ENCODE measurements at places on chromosomes 2 and 18.

DNA sequence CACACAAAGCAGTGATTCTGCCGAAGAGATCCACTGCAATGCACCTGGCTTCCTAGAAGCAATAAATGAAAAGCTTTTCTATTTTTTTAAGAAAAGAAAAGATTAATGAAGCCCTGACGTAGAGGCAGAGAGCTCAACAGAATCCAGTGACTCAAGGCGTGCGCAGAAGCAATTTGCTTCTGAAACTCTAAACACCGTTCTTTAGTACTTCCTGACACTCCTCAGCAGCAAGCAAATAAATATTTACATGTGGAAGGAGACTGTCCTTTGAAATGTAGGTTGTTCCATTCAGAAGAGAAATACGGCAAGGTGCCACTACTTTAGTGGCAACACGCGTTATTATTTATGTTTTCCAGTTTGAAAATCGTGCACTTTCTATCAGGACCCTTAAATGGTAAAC lies 126.2 kb upstream of the ZNF516 start:
- DNase-seq: no peak

DNA sequence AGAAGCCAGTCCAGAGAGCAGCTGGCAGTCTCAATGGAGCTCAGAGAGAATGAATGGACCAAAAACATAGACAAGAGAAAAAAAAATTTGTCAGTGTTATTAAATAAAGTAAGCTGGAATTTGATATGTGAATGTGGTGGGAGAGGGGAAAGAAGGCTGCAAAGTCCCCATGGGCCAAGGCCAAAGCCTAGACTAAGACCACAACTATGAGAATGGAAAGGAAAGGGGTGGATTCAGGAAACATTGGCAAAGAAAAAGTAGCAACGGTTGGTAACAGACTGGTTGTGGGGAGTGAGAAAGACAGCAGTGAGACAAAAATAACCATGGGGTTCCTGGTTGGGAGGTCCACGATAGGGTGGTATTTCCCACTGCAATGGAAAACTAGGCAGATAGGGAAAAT lies 47.0 kb downstream of the ZEB2 start:
- DNase-seq: no peak

DNA sequence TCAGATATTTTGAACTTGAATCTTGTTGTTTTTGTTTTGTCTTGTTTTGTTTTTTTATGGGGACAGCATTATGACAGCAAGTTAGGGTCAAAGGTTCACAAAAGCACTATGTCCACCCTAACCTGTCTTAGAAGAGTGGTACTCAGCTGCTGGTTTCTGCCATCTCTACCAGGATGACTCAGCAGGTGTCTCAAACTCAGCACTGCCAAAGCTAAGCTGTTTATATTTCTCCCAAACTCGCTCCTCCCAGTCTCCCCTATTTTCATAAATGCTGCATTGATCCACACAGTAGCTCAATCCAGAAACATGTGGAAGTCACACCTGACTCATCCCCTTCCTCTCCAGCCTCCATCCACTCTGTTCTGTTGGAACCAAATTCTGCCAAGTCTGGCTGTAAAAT lies 134.9 kb downstream of the ZBTB7C start:
- DNase-seq: no peak

GRCh38 chr18:78378983-78379382 lies 600.6 kb upstream of the SALL3 start:
- DNase-seq: no peak

DNA sequence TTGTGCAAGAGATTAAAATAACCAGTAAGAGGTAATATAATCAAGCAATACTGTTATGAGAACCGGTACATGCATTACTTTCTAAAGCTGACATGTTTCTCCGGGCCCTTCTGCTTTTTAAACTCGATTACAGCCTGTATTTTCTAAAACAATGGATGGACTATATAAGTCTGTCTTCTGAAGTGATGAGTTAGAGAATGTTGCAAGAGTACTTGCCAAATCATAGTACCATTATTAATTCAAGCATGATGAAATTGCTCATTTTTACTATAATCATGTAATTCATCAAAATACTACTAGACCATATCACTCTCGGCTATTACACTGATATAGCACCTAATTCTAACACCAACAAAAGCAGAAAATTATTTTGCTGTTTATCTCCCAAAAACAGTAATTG lies 1240.3 kb upstream of the ACVR2A start:
- no peak for DNase-seq

DNA sequence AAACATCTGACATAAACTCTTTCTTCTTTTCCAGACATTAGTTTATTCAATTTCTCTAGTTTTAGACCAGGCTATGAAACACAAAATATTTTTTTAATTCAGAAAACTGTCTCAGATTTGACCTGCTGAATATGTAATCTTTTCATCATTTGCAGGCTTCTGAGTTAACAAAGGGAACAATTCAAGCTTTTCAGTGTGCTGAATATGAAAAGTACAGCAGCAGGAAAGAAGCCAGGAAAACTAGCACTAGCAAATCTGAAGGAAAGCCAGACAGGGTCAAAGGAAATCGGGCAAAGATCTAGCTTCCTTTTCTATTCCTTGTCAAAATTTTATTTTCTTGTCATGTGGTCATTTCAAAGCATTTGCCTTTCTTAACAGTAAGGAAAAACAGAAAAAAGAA lies 35.3 kb downstream of the ACVR1C start:
- no peak for DNase-seq

DNA sequence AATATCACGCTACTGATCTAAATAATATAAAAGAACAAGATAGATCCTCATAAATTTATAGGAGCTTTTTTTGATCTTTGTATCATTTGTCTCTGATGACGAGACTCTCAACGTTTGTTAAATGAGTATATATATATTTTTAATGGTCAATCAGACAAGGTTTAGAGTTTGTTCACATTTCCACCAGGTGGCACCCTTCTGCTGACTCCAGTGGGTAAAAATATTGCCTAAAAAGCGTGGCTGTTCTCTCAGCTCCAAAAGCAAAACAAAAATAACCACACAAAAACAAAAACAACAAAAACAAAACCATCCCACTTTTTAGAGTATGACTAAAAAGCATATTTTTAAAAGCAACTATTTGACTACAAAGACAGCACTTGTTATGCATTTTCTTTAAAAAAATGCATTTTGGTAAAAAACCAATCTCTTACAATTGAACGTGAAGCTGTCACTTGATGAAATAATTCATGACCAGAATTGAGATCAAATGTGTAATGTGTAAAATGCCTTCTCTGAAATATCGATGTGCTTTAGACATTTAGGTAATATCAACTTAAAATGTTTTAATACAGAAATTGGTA lies 723.2 kb downstream of the DPP10 start:
- no peak for DNase-seq

- no peak for DNase-seq
Observed at GRCh38 chr2:77086478-77086877, 435.7 kb downstream of the LRRTM4 start.

DNA sequence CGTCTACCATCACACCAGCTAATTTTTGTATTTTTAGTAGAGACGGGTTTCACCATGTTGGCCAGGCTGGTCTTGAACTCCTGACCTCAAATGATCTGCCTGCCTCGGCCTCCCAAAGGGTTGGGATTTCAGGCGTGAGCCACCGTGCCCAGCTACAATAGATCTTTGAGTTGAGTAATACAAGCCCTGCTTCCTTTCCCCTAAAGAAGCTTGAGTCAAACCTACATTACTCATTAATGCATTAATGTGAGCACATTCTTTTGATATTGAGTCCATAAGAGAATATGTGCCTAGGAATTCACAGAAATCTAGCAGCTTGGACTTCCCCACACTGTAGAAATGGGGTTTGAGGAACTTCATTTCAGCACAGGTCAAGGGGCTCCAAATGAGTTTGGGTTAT lies 39.6 kb downstream of the PSMG2 start:
- DNase-seq: no peak
